Esophagus squamous epithelium (tissue), 5 donors: ENCODE measurements at places on chromosomes 1 and 21. TPM values are rescaled to one million over a fixed set of nuclear protein-coding genes. Genes with fewer than 3 reads are reported as not detected.

Gene BRWD1
- 22.1 TPM for total RNA-seq

DNA sequence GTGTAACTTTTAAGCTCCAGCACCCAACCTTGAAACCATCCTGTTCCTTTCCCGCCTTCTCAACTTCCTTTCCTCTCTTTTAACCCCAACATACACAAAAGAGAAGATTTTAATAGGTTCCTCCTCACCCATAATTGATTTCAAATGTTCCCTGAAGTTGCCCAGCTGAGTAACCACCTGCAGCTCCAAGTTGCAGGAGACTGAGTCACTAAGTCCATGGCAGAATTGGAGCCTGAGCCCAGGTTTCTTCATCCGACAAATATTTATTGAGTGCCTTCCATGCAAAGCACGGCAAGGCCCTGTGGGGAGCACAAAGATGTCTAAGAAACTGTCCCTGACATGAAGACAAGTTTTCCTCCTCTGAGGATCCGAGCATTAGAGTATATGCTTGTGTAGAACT is 97.7 kb downstream of the PAPPA2 start:
- DNase-seq, result no peak

- no peak for DNase-seq
Measured at GRCh38 chr1:196071447-196071846, 536.8 kb downstream of the KCNT2 start.

Gene DNASE2B
- not detected for total RNA-seq

DNA sequence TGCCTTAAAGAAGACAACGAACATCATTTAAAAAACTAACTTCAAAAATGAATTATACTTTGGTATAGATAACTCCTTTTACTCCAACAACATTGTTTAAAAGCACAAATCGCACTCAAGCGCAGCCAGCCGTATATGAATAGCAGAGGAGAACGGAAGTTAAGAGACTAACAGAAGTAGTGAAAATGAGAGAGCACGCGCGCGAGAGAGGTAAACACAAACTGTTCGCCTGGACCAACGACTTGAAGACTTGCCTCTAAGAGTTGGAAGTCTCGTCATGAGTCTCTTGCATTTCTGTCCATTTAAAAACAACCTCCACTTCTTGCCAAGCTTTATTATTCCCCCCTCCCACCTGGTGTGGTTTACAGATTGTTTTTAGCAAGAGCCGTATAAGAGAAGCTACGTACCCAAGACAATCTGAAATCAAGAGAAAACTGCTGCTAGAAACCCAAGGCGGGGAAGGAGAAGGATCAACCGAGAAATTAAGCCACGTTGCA is 479 bp downstream of the SELENOF start:
- no peak for DNase-seq

- no peak for DNase-seq
Measured at GRCh38 chr1:226371027-226371694, 36.7 kb downstream of the PARP1 start.

- no peak for DNase-seq
Measured at GRCh38 chr1:185636848-185637247, 97.3 kb upstream of the HMCN1 start.

DNA sequence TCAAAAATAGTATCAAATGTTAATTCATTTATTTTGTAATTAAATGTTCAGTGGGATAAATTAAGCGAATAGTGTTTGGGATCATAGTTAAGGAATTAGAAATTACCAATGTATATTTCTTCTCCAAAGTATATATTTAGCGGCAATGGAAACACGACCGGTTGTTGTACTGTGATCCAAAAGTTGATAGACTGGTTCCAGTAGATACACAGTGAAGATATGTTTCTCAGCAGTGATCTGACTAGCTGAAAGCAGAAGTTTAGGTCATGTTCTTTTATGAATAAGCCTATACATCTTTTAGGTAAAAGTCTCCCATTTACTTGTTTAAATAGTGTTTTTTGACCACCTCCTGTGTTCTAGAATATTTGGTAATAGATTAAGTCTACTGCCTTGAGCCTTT is 8.8 kb downstream of the USP16 start:
- DNase-seq, result no peak

- no peak for DNase-seq
Measured at GRCh38 chr1:11052839-11053757, 6.1 kb upstream of the MASP2 start.
